ENCODE measurements at places on chromosomes 16 and 17.

GRCh38 chr17:77245162-77245926, 104.6 kb downstream of the SEC14L1 start:
- no peak for DNase-seq

DNA sequence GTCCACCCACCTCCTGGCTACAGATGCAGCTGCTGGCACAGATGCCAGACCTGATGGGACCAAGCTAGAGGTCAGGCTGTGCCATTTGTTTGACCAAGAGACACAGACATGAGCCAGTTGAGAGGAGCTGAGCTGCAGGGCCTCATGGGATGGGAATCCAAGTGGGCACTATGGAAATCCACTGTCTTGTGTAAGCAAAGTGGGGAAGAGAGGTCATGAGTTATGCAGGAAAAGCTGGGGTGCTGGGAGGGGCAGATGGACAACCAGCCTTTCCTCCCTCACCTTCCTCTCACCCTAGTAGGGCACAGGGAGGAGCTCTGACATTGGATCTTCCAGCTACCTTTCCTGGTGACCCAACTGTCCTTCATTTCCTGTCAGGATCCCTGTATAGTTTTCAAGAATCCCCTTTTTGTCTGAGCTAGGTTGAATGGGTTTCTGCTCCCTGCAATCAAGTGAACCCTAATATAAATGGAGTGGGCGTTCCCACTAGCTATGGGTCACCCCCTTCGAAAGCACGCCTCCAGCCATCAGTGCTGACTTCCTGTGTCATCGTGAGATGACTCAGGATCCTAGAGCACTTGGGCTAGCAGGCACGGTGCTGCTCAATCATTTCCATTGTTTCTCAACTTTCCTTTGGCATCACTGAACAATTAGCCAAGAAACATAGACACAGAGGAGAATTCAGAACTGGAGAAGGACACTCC, 13.6 kb downstream of the ATPAF2 start:
- DNase-seq = no peak

- DNase-seq = no peak
Measured at GRCh38 chr16:69219279-69219678, 32.3 kb downstream of the SNTB2 start.

DNA sequence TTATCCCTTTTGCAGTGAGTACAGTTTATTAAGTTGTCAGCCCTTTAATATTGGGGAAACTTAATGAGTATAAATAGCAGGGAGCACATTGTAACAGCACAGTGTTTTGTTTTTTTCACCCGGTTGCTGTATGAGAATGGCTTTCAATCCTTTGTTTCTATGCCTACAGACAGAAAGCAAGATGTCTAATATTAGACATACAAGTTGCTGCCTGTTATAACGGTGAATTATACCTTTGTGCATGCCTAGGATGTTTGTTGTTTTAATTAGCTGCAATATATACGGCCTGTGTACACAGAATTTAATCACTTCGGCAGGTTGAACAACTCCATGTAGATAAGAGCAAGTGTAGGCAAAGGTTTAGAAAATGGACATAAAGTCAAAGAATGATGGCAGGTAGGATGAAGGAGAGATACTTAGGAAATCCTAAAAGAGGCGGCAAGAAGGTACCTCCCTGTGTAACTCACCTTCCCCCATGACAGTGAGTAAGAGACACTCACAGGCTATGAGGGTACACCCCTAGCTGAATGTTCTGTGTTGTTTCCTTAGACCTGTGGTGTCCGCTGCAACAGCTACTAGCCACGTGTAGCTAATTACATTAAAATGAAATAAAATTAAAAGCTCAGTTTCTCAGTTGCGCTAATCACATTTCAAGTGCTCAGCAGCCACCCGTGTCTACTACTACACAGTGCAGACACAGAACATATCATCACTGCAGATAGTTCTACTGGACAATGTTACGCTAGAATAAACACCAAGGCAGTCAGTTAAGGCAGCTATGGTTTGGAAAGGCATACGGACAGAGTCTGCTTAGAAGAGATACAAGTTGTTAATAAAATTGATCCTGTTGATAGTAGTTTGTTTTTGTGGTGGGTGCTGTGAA, 10.9 kb downstream of the SLC7A6OS start:
- no peak for DNase-seq

- DNase-seq = no peak
Measured at GRCh38 chr17:53462393-53462811, 360.3 kb upstream of the KIF2B start.

DNA sequence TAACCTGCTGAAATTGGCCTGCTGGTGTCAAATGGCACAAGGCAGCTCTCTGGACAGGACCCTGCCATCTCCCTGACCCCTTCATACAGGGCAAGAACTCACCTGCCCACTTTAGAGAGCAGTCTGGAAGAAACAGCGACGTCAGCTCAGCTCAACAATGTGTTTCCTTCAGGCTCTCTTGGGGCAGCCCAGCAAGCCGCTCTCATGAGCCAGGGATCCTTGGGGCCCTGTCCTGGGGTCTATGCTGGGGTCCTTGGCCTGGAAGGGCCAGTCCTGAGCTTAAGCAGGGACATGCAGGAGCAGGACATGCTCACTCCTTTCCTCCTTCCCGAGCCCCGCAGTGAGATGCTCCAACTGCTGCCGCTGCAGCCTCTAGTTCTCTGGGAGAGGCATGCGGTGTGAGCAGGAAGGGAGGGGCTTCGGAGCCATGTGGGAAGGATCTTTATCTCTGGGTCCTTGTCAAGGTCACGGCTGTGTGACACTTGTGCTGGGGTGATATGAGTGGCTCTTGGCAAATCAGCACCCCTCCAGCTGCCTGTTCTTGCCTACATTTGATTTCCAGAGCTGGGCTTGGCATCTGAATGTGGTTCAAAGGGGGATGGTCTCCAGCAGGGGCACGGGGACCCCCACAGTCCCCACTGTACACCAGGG, 3.4 kb downstream of the C1QTNF1 start:
- no peak for DNase-seq

DNA sequence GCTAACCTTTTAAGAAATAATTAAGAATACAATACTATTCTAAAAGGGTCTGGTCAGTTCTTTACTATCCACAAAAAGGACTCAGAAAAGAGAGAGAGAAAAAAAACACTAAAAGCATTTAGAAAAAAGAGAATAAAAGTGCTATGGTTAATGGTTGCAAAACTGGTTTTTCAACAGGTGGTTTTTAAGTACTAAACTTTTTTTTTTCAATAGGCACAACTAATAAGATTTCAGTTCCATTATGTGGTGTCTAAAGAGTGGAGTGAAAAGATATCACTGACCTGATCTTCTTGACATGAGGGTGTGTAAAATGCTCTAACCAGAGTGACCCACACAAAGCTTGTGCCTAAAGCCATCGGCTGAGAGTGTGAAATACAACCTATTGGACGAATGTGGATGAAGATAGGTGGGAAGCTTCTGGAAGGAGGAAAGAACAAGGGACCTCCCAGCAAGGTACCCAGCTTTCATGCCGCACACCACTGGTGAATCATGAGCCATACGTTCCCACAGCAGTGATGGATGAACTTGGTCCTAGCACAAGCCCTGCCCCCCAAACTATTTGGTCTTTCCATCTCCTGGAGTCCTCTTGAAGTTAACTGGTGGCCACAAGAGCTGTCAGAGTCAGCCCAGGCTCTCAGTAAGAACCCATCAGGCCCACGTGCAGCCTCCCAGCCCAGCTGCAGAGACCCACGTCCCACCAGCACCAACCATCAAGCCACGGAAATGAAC, 103.0 kb downstream of the ZFHX3 start:
- no peak for DNase-seq

DNA sequence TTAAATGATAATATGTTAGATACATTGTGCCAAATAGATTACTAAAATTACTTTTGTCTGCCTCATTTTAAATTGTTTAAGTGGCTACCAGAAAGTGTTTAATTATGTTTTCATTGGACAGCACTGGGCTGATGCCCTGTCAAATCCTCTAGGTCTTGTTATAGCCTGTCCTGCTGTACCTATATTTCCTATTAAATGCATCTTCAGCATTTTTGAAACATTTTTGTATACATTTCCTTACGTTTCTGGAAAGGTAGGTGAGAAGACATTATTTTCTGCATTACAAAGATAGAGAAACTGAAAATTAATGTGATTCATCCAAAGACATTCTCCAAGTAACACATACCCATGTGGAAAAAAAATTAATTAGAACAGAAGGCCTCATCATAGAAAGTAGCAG, 192.2 kb upstream of the HS3ST3A1 start:
- no peak for DNase-seq

DNA sequence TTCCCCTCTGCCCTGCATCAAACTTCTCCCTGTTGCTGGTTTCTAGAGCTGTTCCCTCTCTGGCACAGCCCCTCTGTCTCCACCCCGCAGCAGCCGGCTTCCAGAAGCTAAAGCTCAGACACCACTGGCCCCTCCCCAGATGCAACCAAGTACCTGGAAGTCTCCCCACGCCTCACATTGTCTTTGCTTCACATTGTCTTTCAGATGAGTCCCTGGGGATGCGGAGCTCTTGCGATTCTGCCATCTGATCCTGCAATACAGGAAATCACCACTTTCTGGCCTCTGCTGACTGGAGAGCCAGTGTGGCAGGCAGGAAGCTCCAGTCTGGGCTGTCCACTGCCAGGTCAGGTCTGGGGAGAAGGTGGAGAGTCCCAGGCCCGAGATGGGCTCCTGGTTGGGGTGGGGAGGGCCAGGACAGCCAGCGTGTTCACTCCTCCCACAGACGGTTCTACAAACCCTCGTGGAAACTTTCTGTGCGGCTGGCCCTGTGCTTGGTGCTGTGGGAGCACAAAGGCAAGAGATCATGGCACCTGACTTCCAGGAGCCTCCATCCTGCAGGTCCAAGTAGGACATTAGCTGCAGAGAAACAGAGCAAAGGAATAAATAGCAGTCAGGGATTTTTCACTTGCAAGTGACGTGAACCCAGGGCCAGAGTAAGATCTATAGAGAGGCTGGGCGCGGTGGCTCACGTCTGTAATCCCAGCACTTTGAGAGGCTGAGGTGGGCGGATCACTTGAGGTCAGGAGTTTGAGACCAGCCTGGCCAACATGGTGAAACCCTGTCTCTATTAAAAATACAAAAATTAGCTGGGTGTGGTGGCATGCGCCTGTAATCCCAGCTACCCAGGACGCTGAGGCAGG, 47.9 kb upstream of the MAP3K14 start:
- DNase-seq = no peak

DNA sequence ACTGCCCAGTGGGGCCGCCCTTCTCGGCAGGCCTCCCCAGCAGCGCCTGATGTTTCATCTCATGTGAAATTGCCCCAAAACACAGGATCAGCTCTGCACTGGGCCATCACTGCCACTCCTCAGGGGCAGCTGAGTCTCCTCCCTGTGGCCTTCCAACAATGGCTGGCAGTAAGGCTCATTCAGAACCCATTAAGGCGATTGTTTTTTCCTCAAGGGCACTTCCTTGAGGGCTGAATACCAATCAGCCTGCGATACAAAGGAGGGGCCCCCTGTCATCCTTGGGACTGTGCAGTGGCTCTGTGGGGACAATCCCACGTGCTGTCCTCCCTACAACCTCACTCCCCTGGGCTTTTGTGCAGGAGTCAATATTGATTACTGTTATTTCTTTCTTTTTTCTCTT, 47.5 kb downstream of the XYLT1 start:
- no peak for DNase-seq

GRCh38 chr17:29585080-29585751, 4.2 kb downstream of the GIT1 start:
- DNase-seq = no peak

GRCh38 chr17:54694287-54694887, 206.3 kb upstream of the TOM1L1 start:
- no peak for DNase-seq

GRCh38 chr17:33732116-33732515, 439.0 kb upstream of the ASIC2 start:
- no peak for DNase-seq

DNA sequence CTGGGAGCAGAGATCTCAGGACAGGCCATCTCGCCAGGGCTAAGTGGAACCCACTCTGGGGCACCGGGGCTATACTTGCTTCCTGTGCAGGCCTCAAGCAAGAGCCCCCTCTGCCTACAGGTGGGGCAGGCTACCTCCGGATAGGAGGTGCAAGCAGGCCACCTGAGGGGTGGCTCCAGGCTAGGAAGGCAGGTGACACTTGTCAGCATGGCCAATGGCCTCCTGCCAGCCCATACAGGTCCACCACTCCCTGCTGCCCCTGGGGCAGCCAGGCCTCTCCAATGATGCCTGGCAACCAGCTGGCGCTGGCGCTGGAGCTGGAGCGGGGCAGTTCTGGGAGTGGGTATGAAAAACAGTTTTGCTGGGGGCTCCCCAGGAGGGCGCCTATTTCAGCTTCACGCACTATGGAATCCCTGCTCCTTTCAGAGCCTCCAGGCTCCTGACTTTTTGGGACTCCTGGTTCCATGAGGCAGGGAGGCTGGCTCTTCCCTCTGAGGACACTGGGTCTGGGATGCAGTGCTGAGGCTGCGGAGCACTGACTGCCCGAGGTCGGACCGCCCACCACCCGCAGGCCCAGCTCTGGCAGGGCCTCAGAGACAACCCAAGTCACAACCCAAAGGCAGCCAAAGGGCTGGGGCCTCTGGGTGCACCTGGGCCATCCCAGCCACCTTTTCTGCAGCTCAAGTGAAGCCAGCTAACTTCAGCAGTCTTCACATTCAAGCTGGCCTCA, 8.4 kb upstream of the SREBF1 start:
- DNase-seq = no peak

- no peak for DNase-seq
Measured at GRCh38 chr17:2369551-2370210, 31.2 kb downstream of the MNT start.

- peak; percentile 59 for DNase-seq
Measured at GRCh38 chr16:22194707-22195444, 11.2 kb upstream of the EEF2K start.

DNA sequence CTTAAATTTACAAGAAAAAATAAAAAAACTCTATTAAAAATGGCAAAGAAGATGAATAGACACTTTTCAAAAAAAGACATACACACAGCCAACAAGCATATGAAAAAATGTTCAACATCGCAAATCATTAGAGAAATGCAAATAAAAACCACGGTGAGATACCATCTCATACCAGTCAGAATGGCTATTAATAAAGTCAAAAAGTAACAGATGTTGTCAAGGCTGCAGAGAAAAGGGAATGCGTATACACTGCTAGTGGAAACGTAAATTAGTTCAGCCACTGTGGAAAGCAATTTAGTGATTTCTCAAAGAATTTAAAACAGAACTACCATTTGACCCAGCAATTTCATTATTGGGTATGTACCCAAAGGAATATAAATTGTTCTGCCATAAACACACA, 31.4 kb downstream of the CAPNS2 start:
- DNase-seq = no peak

GRCh38 chr17:5127910-5128309, 12.1 kb downstream of the USP6 start:
- DNase-seq = no peak

GRCh38 chr16:64627288-64627687, 494.6 kb downstream of the CDH11 start:
- DNase-seq = no peak

DNA sequence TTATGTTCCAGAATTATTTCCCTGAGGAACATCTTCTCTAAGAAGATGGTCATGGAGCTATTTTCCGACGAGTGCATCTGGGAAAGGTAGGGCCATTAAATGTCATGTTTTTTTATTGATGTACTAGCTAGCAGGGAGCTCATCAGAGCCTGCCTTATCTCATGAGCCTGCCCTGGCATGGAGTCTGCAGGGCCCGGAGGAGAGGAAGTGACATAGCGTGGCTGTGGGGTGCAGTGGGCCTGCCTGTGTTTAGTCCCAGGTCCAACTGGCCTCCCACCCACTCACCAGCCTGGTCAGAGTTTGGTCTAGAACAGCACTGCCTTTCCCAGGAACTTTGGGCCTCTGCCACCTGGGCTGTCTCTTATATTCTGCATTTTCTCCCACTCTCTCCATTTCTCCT, 389.8 kb downstream of the SNX29 start:
- DNase-seq = no peak

- no peak for DNase-seq
Measured at GRCh38 chr16:50696575-50697420, 3.4 kb downstream of the NOD2 start.

- peak; percentile 61 for DNase-seq
Measured at GRCh38 chr16:68064791-68065365, 20.3 kb upstream of the NFATC3 start.
